ENCODE measurements at places on chromosomes 4 and X.

DNA sequence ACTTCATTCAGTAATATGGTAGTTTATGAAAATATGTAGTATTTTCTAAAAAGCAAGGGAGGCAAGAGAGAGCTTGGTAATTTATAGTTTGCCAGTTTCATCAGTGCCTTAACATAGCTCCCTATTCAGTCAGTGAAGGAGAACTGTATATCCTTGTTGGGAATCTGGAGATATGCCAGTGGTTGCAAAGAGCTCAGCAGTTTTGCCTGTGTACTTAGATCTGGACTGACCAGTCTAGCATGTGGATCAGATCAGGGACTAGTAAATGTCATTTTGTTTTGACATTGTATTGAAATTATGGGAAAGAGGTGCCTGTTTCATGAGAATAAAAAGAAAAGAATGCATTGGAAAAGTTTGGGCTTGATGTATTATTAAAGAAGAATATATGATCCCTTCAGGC is 88.6 kb downstream of the ZIC3 start:
- no peak for DNase-seq

GRCh38 chrX:17587366-17587765 is 149.9 kb upstream of the SCML1 start:
- DNase-seq = no peak

DNA sequence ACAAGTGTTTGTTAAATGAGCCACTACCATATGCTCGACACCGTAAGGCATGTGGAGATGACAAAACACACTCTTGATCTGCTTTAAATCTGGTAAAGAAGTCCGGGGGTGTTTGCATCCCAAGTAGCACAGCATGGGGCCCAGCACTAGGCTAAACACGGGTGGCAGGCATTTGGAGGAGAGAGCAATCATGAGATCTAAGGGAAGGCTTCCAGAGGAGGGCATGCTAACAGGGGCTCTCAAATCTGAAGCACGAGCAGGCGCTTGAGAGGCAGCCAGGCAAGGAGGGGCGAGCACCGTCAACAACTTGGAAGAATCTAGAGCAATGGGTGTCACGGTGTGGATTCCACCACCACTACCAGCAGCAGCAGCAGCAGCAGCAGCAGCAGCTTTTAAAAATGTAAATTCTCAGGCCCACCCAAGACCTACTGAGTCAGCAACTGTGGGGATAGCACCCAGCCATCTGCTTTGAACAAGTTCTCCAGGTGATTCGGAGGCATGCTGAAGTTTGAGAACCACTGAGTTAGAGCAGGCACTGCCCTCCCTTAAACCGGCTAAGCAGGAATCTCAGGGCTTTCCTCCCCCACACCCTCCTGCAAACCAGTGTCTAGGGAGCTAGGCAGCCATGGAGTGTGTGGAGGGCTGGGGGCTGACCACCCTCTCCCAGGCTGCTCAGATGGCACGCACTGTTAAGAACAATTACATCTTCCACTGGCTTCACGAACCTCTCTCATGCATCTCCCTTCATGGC is 70.2 kb upstream of the MAP3K15 start:
- DNase-seq = no peak

DNA sequence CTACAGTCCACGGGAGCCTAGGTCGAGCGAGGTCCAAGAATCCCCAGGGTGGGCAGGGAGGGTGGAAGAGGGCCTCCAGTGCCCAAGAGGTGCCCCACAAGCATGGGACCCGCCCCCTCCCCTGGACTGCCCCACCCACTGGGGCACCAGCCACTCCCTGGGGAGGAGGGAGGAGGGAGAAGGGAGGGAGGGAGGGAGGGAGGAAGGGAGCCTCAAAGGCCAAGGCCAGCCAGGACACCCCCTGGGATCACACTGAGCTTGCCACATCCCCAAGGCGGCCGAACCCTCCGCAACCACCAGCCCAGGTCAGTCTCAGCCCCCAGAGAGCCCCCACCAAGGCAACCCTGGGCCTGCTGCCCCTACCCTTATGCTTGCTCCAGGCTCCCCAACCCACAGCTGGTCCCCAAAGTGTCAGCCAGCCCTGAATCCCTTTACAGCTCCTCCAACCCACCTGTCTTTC is at the start of gene GATA1:
Gene GATA1, plus strand, starts transcription at position 250 of the 460 bp plus-strand sequence. CDS start 4,520 bp downstream, outside the sequence.
- no peak for DNase-seq

DNA sequence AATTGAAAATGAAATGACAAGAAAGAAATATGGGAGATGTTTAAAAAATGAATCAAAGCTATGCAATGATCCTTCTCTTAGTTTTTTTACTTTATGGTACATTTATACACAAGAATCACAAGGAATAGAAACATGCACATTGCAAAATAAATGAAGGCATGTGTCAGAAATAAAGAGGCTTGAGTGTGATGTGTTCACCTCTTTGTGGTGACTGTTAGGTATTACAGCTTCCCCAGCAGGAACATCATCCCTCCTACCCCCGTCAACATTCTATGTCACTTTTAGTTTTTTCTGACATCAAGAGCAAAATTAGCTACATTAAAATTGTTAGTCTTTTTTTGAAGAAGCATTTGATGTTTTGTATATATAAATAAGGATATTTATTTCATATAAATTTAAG is 214.8 kb downstream of the SLC4A4 start:
- DNase-seq = no peak

DNA sequence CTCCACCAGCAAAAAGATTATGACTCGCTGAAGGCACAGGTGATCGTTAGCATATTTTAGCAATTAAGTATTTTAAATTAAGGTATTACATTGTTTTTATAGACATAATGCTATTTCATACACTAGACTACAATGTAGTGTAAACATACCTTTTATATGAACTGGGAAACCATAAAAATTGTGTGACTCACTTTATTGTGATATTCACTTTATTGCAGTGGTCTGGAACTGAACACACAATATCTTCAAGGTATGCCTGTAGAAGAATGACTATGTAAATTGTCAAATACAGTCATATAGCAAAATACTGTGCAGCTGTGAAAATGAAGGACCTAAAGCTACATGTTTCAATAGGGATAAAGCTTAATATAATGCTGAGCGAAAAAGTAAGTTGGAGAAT is 26.6 kb upstream of the MAML3 start:
- DNase-seq = no peak

- DNase-seq = no peak
These were observed 160.6 kb downstream of the AFF2 start for GRCh38 chrX:148661035-148661434.

GRCh38 chr4:153465140-153465539 is 1.0 kb upstream of the TMEM131L start:
- no peak for DNase-seq

GRCh38 chr4:6603128-6603527 is 28.1 kb downstream of the MAN2B2 start:
- DNase-seq = no peak

GRCh38 chrX:109614951-109615350 is 10.0 kb downstream of the KCNE5 start:
- DNase-seq = no peak

- no peak for DNase-seq
These were observed 37.3 kb upstream of the MBTPS2 start for GRCh38 chrX:21802054-21802670.

DNA sequence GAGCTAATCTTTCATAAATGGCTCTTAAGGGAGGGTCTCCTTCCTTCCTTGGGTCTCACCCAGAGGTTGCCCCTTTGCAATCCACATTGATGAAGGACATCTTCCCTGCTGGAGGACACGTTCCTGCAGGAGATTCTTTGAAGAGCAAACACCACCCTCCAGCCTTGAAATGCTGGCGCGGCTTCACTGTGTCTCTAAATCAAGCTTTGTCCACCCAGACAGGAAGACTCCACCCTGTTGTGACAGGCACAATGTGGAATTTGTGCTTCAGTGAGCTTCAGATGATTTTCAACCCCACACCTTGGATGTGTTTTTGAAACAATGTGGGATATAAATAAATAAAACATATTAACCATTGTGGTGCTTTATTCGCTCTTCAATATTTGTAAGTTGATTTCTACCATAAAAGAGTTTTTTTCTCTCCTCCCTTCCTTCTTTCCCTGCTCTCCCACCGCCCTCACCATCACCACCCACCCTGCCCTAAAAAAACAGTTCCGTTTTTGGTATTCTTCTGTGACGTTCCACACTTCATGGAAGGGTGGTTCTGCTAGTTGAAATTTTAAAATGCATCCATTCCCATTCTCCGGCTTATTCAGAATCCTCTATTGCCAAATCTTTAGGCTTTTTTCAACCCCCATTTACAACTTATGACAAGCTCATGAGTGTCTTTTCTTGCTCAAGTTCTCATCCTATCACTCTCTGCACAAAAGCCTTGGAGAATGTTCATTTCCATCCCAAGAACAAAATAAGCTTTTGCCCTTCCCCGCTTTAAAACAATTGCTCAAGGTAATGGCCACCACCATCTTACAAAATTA is 264.3 kb downstream of the RAPGEF2 start:
- no peak for DNase-seq

DNA sequence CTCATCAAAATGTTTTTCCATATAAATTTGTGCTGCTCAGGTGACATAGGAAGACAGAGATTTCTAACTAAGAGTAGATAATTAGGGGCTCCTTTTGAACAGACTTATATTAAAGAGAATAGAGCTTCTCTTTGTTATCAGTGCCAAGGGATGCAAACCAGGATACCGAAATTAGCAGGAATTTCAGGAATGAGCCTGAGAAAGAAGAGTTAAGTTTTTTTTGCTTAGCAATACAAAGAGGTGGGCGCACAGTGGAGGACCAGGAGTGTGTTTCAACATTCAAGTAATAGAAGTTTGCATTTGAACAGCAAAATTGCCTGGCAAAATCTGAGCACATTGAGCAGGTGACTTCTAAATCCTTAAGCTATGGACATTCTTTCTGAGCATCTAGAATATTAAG is 541.3 kb downstream of the GBA3 start:
- DNase-seq = no peak

GRCh38 chr4:15373363-15373762 is 54.5 kb upstream of the C1QTNF7 start:
- no peak for DNase-seq

DNA sequence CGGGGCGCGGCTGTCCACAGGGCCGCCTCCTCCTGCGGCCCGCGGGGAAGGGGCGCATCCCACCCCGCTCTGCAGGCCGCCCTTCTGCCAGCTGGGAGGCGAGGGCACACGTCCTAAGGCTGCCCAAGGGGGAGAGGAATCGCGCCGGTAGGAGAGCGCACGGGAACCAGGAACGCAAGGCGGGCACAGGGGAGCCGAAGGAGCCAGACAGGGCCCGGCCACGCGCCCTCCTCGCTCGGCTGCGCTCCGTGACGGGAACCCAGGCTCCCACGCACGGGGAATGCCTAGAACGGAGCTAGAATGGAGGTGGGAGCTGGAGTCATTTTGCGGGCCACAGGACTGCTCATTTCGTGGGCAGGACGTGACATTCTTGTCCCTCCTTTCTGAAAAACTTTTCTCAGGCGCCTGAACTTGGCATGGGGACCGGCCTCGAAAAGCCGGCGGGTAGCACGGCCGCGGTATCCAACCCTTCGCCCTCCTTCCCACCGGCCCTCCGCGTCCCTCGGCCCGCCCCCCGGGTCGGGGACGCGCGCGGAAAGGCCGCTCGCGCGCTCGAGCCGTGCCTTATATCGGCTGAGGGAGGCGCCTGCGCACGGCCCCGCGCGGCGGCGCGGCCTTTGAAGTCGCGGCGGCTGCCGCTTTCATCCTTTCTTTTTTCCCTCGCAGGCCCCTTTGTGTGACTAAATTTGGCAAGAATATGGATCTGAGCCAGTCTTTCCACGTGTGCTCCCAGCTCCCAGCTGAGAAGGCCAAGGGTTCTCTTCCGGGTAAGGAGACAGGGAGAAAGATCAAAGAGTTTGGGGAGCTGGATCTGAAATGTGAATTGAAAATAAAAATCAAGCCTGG is 4.2 kb upstream of the LEF1 start:
- peak; percentile 69 for DNase-seq

- DNase-seq = no peak
These were observed 714.5 kb upstream of the TENM3 start for GRCh38 chr4:181528570-181529184.

DNA sequence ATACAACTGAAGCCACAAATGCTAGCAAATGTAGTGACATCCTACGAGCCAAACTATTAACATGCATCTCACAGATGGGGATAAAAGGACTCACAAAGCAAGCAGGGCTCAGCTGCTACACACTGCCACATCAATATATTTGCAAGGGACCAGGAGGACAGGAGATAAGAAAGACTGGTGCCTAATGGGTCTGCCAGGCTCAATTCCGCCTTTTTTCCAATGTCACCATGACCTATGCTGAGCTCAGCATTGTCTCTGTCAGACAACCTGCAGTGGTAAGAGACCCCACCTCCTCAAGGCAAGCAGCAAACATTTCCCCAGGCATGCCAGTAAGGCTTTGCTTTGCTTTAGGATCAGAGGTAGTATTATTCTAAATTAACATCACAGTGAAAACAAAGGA is 435 bp downstream of the DCX start:
- no peak for DNase-seq
